ENCODE measurements at places on chromosomes 11 and 22. TPM values are rescaled to one million over a fixed set of nuclear protein-coding genes. Genes with fewer than 3 reads are reported as not detected.

DNA sequence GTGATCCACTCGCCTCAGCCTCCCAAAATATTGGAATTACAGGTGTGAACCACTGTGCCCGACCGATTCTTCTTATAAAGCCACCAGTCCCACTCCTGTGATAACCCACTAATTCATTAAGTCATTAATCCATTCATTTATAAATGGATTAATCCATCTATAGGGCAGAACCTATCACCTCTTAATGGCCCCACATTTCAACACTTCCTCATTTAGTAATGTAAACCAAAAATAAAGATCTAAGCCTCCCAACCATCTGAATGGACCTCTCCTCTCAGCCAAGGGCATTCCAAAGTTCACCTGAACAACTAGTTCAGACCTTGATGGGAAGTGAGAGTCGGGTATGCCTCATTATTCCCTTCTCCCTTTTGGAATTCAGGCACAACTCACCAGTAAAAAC lies 9.9 kb upstream of the MRPL11 start:
- no peaks in the 10 kb centered on the region for H3K27me3 ChIP-seq
- H3K36me3 ChIP-seq, result no peaks in the 10 kb centered on the region
- no peak overlapping the region for H3K4me3 ChIP-seq
- no peak overlapping the region for H3K27ac ChIP-seq
- DNase-seq, result no peak

DNA sequence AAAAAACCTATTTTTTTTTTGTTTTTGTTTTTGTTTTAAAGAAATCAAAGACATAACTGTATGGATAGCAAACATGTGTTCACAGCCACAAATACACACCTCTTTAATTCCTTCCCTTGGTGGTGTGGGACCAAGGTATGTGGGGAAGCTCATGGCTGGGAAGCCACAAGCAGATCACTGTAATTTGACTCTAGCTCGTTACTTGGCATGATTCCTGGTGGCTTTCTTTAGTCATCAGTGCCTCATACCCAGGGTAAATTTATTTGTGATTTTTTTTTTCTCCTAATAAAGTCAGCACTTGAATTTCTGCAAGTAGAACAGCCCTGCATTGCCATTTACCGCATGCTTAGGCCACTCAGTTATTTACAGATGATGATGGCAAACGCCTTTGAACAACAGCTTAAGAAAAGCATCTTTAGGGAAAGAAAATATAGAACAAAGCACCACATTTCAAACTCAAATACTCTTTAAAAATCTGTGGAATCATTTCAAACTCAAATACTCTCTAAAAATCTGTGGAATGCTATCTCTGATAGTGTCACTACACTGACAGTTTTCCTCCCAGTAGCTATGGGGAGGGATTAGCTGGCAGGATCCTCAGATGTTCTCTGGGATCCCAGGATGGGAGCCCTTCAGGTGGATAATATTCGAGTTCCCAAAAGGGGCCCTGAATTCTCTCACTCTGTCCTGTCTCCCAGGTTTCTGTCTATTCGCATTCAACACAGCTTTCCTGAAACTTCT lies 687.2 kb downstream of the OPCML start:
- H3K36me3 ChIP-seq, result no peaks in the 10 kb centered on the region
- H3K27me3 ChIP-seq, result no peaks in the 10 kb centered on the region
- DNase-seq, result peak; percentile 35
- no peak overlapping the region for H3K4me3 ChIP-seq
- H3K4me1 ChIP-seq, result no peaks in the 10 kb centered on the region

- H3K27me3 ChIP-seq, result no peaks in the 10 kb centered on the region
- no peak overlapping the region for H3K27ac ChIP-seq
- no peaks in the 10 kb centered on the region for H3K4me1 ChIP-seq
- DNase-seq, result no peak
- H3K4me3 ChIP-seq, result no peak overlapping the region
- H3K36me3 ChIP-seq, result no peaks in the 10 kb centered on the region
These were observed 9.9 kb downstream of the OR6M1 start for GRCh38 chr11:123796226-123796625.

GRCh38 chr11:72829178-72829577 lies 15.0 kb downstream of the ATG16L2 start:
- no peak overlapping the region for H3K4me3 ChIP-seq
- no peaks in the 10 kb centered on the region for H3K27me3 ChIP-seq

Gene CBLIF
- total RNA-seq, result 0.69 TPM

DNA sequence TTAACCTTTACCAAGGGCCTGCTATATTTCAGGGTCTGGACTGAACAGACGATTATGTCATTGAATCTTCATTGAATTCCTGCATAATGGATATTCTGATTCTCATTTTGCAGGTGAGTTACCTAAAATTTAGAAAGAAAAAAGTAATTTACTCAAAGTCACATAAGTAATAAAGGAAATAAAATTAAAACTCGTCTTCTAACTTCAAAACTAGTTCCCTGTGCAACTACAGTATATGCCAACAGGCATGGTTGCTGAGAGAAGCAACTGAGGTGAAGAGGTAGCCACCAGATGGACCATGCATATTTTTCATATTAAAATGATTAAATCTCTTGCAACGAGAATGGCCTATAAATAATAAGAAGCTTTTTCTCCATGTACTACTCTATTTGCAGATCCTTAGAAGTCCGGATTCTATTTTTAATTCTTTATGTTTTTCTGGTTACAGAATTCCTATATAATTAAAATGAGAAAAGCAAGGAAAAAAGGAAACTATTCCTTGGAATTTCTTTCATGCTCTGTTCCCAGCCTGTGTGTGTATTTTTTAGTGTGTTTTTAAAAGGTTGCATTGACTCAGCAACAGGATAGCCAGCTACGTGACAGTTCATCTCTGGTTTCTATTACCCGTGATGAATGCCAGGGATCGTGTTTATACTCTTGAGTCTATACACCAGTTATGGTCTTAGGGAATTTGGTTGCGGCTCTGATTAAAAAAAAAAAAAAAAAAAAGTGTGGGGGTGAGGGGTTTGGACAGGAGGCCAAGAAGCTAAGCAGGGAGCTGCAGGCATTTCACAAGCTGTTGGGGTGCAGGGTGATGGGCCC lies 186.8 kb downstream of the ETS1 start:
- no peak overlapping the region for H3K4me3 ChIP-seq
- no peak overlapping the region for H3K27ac ChIP-seq
- no peaks in the 10 kb centered on the region for H3K36me3 ChIP-seq
- peak; percentile 34 for DNase-seq

Data from cardiac muscle cell (in vitro differentiated cells and primary cell).